ENCODE measurements at places on chromosomes 5 and 9.

- no peak for DNase-seq
Observed at GRCh38 chr5:143970159-143970558, 158.2 kb downstream of the HMHB1 start.

DNA sequence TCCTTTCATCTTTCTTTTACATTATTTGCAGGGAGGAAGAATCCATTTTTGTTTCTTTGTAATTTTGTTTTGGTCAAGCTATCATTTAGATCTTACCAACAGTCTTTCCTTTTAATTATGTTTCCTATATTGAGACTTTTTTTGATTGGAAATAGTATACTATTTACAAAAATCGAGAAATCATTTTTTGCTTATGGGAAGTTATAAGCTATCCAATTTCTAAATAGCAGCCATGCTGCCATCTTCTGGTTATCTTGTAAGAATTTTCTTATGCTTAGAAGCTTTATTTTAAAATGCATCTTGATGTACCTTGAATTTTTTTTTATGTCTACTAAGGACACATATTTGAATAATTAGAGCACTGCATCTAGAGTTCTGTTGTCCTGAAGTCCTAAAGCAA lies 821.2 kb downstream of the PTPRD start:
- DNase-seq: peak; percentile 9

DNA sequence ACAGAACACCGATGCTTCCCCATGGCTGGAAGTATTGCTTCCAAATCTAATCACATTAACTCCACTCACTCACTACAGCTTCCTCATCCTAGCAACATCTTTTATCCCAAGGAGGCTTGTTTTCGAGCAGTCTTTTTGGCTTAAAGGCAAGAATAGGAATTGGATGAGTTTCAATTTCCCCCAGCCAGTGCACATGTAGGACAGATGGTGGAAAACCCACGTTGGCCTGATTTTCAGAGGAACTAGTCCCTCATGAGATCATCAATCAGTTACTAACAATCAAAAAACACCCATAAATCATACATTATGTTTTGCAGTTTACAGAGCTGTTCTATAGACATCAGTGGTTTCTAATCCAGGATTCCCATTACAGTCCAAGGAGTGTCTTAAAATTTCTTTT lies 48.5 kb upstream of the AGXT2 start:
- no peak for DNase-seq

DNA sequence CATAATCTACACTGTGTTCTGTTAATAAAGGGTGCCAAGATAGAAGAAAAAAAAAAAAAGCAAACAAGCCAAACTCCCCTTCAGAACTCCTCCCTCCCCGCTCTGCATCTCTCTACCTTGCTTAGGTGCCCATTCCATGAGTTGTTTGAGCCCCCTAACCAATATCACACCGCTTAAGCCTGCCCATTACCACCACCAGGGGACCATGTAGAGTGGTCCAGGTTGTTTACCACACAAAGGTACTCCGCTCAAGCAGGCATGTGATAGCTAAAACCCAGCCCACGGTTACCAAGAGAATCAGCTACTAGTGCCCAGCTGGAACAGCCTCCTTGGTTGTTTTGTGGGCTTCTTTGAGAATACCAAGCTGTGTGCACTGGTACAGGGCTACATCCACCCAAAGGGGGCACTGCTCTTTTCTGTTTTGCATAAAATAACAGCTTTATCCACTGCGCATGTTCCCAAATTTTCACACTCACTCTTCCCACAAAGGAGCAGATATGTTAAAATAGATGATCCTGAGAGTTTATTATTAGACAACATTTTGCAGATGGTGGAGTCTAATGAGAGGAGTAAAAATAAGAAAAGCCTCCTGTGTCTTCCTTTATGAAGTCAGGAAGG lies 304.1 kb downstream of the DEPDC1B start:
- DNase-seq: no peak

DNA sequence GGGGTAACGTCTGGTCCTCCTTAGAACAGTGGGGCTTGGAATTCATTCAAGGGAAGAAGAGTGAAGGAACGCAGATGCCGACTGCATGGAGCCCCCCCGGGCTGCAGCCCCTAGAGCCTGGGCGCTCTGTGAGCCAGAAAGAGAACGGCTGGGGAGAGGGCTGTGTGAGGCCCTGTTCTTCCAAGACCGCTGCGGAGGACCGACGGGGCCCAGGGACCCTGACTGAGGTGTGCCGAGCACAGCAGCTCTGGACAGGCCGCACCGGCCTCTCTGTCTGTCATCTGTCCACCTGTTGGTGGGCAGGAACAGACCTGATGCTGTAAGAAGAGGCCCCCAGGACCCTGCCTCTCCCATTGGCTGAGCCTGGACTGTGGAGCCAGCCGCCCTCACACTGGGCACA lies 7.7 kb upstream of the NOTCH1 start:
- DNase-seq: no peak

GRCh38 chr5:61534481-61535267 lies 202.6 kb downstream of the ZSWIM6 start:
- DNase-seq: peak; percentile 78

- DNase-seq: no peak
Observed at GRCh38 chr5:97906135-97906534, 723.1 kb upstream of the RIOK2 start.

DNA sequence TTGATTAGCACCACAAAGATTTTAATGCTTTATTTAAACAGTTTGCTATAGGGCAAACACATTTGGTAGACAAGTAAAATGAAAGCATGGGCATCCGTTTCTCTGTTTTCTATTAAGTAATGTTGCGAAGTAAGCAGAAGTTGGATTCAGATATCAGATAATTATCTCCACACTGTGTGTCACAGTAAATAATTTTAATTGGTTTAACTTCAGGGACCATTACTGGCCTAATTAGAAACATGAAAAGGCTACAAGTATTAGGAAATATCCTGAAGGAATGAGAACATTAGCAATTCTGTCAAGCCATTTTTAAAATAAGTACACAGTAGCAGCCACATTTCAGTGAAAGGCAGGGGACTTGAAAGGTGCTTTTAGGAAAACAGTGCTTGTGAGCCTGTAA lies 975.4 kb downstream of the NR2F1-AS1 start:
- no peak for DNase-seq

DNA sequence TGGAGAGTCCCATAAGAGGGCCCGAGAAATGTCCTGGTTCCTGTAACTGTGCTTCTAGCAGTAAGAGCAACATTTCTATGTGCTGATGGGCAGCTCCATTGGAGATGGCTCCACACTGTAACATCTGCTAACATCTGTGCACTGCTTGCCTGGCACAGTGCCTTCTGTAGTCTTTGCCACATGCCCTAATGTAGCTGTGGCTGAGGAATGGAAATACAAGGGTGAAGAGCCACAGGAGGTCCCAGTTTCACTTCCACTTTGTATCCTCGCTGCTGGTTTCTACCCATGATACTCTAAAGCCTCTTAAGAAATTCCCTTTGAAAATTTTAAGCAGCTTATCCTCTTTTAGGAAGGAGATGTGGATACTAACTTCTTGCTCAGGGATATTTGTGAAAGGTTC lies 97.4 kb downstream of the HOMER1 start:
- peak; percentile 73 for DNase-seq

- no peak for DNase-seq
Observed at GRCh38 chr9:21796768-21797167, 5.7 kb upstream of the MTAP start.

GRCh38 chr9:4618700-4619099 lies 43.4 kb upstream of the PLPP6 start:
- DNase-seq: no peak

- DNase-seq: no peak
Observed at GRCh38 chr9:114344692-114345091, 15.0 kb downstream of the ORM2 start.

DNA sequence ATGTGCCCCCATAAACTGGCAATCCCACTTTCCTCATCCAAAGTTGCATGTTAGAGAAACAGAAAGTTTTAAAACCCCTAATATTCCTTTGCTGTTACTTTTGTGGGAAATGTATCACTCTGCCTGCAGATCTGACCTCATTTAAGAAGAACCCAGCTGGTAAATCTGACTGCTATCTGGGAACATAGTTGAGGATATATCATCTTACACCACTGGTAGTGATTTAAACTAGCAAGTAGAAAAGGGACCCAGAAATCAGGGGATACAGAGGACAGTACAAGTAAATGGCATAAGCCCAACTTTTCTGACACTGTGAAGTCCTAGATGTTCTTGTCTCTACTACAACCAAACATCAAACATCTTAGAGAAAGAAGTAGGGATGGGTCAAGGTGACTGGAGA lies 1060.5 kb upstream of the DMAC1 start:
- no peak for DNase-seq

- no peak for DNase-seq
Observed at GRCh38 chr5:76204713-76205112, 121.5 kb downstream of the SV2C start.

DNA sequence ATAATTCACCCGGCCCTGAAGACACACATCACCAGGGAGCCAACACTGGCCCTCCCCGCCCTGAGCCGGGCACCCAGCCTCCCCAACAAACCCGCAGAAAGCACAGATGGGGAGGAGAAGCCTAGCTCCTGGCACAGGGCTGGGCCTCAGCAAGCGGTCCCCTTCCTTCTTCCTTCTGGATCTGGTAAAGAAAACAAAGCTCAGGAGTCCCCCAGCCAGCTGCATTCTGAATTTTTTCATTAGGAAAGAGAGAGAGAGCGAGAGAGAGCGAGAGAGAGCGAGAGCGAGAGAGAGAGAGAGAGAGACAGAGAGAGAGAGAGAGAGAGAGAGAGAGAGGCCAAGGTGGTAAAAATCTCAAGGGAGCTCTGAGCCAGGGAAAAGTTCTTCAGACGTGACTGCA lies 195.7 kb downstream of the CRB2 start:
- no peak for DNase-seq

DNA sequence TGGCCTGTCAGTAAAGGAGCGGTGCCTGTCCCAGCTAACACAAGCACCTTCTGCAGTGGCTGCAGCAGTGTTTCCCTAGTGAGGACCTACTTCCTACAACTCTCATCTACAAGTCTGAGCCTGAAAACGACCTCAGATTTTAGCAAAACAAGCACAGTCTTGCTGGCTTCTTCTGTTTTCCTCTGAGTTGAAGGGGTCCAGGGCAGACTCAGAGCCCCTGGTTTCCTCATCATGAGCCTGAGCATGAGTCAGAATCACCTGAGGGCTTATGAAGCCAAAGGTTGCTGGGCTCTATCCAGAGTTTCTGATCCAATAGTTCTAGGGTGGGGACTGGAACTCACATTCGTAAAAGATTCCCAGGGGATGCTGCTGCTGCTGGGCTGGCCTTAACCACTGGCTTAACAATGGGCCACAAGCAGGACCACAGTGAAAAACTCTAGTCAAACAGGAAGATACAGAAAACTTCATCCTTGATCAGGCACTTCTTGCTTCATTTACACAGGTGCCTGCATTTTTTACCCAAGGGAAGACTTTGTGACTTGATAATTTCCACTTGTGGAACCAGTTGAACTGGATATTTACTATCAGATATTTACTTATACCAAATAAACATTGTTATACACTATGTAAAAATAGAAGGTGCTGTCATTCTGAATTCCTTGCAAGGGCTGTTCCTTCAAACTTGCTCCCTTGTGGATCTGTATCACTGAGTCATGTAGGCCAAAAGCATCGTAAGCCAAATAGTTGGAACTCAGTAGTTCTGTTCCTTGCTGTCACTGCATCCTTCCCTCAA lies 4.3 kb upstream of the ACER2 start:
- no peak for DNase-seq

GRCh38 chr9:104514901-104515300 lies 10.8 kb downstream of the OR13F1 start:
- no peak for DNase-seq

GRCh38 chr5:74027732-74028338 lies 401.8 kb downstream of the ARHGEF28 start:
- DNase-seq: peak; percentile 12

- DNase-seq: no peak
Observed at GRCh38 chr5:124494540-124495116, 251.8 kb downstream of the ZNF608 start.

- DNase-seq: no peak
Observed at GRCh38 chr9:114287763-114288192, 35.1 kb upstream of the ORM1 start.

DNA sequence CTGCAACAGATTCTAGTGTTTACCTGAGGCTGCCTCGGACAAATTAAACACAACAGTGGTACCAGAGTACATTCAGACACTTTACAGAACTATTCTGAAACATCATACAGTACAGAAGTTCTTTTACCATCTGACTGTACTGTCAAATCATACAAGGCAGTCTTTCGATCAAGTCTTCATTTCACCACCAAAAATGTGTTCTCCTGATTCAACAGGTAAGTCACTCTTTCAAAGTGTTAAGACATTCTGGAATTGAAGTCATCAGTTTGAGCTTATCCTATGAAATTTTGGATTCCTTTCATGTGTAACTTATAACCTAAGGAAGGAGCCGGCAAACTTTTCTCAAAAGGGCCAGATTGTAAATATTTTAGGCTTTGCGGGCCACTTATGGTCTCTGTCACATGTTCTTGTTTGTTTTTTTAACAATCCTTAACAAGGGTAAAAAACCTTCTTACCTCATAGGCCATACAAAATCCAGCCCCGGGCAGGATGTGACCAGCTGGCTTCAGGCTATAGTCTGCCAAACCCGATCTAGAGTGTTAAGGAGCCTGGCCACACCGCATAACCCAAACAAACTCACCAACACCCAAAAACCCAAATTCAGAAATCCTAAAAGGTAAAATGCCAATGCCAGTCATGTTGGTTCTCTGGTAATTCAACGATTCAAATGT lies 151.6 kb downstream of the DENND1A start:
- DNase-seq: no peak

GRCh38 chr9:130669965-130670364 lies 5.6 kb downstream of the PRDM12 start:
- DNase-seq: no peak

DNA sequence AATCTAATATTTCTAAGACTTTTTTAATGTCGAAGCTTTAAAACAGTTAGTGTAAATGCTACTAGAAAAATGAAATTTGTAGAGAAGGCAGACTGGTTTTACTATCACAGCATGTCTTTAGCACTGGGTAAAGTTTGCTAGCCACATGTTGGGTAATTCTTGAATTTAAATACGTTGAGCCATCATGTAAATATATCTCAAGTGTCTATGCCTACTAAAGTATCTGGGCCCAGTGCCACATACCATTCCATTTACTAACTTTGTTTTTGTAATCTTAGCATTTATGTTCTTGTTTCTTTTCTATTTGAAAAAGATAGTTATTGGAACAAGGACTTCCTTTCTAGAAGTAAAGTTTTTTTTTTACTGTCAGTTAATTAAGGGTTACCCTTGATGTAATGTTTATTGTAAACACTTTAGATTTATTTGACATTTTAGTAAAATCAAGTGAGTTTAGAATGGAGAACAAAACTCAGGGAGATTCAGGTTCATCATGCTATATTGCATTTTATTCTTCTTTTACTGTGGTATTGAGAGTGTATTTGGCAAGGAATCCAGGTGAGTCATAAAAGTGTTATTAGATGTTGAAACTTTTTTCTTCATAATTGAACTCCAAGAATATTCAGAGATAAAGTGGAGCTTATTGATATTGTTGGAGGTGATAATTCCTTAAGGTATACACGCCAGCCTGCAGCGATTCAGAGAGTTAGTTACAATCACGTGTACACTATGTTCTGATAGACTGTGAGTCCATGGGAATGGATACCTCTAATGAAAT lies 182.4 kb downstream of the CCDC171 start:
- no peak for DNase-seq

- no peak for DNase-seq
Observed at GRCh38 chr5:81552852-81553566, 159.1 kb upstream of the ACOT12 start.

GRCh38 chr5:76406673-76407072 lies 3.6 kb downstream of the IQGAP2 start:
- no peak for DNase-seq

Data from GM12865 (cell line).